ENCODE measurements at places on chromosomes 1 and 21. TPM values are rescaled to one million over a fixed set of nuclear protein-coding genes. Genes with fewer than 3 reads are reported as not detected.
A peak's percentile ranks its signal among the peaks of the same experiment; 100 is the strongest.

DNA sequence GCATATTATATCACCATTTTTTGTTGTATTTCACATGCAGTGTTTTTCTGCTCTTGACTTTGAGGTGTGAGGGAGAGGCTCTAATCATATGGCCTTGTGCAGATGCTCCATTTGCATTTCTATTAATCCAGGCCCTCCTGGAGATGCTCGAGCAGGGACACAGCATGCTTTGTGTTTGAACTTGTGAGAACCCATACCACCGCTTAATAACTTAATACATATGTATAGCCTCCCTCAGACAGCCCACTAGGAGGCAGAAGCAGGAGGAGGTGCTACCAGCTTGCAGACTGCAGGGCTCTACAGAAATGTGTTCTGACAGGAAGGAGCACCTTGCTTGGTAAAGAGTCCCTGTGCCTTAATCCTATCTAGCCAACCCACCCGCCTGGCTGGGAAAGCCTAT lies 155.2 kb downstream of the BARHL2 start:
- no peak for DNase-seq

The LCE1E gene
- not detected for total RNA-seq

DNA sequence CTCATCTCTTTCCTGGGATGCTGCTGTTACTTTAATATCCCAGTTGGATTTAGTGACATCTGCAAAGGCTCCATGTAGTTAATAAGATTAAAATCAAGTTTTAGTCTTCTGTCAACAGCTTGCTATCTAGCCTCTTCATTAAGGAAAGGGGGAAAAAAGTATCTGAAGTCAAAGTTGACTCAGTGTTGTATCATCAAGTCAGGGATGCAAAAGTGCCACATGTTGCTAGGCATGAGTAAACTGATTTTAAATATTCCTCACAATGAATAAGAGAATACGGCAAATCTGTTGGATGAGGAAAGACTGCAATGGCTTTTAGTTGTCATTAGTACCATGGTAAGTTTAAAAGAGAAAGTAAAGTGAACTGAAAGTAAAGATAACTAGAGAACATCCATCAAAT lies 383.2 kb upstream of the ZRANB2 start:
- DNase-seq: no peak

DNA sequence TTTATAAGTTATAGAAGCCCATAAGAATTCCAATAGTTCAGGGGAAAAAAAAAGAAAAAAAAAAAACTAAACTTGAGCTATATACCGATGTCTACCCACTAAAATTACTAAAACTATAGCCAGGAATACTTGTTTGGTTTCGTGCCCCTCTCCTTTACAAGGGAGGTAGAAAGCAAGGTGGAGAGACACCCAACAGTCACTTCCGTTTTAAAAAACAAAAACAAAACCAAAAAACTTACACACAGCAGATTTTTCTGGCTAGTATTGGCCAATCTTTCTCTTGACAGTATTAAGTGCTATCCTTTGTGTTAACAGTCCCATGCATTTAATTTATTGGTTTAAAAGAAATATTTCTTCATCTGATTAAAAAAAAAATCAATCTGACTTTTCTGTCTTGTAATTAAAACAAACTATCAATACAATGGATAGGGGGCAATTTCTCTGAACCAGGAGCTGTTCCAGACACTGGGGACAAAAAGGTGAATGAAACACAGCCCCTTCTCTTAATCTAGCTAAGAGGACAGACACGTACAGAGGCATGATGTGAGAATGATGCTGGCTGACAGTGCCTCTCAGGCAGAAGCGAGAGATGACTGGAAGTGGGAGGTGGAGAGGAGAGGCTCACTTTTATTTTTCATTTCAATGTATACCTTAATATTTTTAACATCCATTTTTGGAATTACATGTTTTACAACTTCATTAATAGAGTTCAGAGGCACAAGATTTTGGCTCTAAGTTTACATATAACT lies 214.8 kb downstream of the RERE start:
- peak; percentile 59 for DNase-seq

The PROX1 gene
- not detected for total RNA-seq

DNA sequence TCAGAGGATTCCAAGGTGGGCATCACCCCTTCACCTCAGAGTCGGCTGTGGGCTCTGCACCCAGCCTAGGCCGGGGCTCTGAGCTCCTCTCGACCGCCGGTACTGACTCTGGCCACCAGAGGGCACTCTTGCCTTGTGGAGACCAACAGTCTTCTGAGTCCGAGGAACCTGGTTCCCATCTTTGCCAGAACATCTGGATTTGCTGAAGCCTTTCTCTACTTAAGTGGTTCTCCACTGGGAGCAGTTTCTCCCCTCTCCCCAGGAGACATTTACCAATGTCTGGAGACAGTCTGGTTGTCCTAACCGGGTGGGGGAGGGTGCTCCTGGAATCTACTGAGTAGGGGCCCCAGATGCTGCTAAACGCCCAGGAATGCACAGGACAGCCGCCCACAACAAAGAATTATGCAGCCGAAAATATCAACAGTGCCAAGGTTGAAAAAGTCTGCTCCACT lies 9.4 kb downstream of the ETV3L start:
- DNase-seq: peak; percentile 89

DNA sequence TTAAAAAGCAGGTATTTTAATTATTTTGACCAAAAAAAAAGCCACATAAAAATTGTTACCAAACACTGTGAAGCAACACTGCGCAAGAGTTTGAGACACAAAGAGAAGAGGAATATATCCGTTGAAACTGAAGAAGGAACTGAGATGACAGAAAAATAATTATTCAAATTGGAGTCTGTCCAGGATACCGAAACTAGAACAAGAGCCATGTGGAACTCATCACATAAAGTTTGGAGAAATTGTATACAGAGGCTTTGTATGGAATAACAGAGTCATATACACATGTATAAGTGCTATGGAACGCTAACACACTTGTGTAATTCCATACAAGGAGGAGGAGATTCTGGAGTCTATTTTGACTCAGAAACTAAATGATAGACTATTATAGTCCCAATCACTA lies 675.1 kb upstream of the ADGRL2 start:
- DNase-seq: no peak

GRCh38 chr1:201122321-201122957 lies 4.5 kb downstream of the ASCL5 start:
- DNase-seq: no peak

DNA sequence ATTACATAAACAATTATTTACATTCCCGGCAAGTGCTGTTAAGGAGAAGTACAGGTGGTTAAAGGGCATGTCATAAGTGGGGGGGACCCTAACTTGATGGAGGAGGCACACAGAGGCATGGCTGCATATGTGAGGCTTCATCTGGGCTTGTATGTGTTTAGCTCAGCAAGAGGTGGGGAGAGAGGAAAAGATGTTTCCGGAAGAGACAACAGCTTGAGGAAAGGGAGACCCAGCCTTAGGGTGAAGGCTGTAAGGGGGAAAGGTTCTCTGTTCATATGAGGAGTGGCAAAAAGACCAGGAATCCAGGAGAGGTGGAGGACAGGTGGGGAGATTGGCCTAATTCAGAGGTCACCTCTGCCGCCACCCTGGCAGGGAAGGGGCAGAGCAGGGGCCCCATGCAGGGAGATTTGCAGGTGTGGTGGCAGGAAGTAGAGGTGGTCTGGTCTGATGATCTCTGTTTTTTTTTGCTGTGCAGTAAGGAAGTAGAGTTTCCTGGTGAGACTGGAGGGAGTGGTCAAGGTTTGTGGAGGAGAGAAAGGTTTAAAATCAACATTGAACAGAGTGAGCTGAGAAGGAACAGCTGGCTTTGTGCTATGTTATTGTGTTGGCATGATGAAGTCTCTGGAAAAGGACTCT lies 9.0 kb downstream of the TRAF5 start:
- peak; percentile 59 for DNase-seq

GRCh38 chr1:92851729-92852128 lies 19.9 kb downstream of the RPL5 start:
- no peak for DNase-seq

- DNase-seq: no peak
Measured at GRCh38 chr1:114428083-114428754, 82.8 kb downstream of the TRIM33 start.

The TPTE gene
- total RNA-seq: not detected

- DNase-seq: no peak
Measured at GRCh38 chr21:40947713-40948112, 100.8 kb upstream of the DSCAM start.
